Panc1 (cell line): ENCODE measurements at places on chromosomes 11 and 22.

- no peak for DNase-seq
These were observed 1.4 kb upstream of the FTH1 start for GRCh38 chr11:61968758-61969390.

- DNase-seq, result no peak
These were observed 433.3 kb upstream of the CHORDC1 start for GRCh38 chr11:90656171-90656570.

DNA sequence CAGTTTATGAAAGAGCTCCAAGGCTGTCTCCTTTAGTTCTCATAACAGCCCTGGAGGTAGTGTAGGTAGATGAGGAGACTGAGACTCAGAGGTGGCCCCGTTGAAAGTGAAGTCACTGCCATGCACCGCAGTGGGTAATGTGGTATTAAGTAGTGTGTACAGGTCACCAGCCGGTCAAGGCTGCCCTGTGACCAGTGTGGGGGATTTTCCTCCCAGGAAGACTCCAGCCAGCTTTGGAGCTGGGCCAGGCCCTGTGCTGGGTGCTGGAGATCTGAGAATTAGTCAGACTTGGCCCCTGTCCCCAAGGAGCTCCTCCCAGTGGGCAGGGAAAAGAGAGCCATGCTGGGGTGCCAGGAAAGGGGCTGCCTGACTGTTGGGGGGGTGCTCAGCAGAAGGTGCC is 5.3 kb downstream of the OMP start:
- peak; percentile 47 for DNase-seq

DNA sequence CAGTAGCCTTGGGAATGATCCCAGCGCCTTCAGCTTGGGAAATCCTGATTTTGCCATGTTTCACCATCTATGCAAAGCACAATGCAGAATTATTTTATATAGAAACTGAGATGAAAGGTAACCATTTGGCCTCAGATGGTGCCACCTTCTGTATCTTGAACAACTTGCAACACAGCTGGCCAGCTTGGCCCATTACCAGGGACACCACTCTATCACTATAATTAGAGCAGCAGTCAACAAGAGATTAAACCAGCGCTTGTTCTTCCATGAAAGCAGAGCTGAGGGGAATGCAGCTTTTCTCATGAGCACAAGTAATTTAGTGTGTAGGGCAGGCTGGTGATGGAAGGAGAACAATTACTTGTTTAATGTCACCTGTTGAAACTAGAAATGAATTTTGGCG is 6.7 kb upstream of the ZDHHC13 start:
- DNase-seq, result no peak

DNA sequence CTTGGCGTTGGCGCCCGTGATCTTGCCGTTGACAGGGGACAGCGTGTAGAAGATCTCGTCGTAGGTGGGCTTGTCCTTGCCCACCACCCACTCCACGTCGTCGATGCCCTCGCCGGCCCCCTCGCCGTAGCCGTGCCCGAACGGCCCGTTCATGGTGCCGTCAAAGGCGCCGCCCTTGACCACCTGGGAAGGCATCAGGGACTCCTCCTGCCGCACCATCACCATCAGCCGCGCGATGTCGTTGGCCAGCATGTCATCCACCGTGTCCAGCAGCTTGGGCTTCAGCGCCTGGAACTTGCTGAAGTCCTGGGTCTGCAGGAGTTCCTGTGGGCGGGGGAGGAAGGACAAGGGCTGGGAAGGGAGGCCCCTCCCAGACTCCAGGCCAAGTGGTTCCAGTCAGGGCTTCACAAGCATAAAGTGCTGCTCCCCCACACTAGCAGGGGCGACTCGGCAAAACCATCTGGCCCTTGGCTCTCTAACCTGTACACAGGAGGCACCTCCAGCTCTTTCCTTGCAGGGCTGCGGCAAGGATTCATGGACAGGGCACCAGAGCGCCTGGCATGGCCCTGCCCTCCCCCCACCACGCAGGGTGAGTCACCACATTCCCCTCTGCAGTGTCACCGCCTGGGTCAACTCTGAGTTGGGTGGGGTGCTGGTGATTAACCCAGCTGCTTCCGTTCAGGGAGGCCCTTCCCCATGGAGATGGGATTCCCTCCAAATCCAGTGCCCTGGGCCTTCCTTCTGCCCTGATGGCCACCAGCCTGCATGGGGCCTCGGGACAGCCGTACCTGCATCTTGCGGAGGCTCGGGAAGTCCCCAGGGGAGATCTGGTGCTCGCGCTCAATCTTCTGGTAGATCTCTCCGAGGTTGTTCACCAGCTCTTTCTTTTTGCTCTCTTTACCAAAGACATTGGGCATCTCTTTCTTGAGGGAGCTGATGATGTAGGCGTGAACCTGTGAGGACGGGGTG is 10.4 kb upstream of the CDC42BPG start:
- DNase-seq, result peak; percentile 95

DNA sequence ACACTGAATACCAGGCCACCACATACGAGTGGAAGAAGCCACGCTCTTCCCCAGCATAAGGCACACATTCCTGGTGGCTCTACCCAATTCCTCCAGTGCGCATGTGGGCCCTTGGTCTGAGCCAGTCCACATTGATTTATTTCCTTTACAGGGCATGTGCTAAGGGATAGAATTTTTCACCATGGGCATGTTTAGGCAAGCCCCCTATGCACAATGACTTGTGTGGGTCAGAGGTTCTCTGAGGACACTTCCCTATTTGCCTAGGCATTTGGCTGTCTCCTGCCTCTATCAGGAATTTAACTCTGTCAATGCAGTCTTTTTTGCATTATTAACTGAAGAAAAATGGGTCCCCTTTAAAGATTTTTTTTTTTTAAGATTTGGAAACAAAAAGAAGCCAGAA is 718.1 kb downstream of the NTM start:
- no peak for DNase-seq

DNA sequence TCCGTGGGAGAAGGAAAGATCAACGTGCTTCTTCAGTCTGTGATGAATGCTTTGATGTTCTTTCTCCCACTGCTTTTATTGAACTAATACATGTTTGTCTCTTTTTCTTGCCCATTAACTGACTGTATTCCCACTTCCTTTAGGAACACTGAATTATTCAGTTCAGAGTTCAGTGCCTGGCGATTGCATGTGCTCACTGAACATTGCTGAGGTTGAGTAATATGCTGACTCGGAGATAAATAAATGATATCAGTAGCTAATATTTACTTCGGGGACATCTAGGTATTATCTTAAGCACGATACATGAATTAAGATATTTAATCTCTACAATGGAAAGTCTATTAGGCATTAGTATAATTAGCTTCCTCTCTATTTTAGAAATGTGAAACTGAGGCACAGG is 102.3 kb upstream of the OR5AK2 start:
- DNase-seq, result no peak

DNA sequence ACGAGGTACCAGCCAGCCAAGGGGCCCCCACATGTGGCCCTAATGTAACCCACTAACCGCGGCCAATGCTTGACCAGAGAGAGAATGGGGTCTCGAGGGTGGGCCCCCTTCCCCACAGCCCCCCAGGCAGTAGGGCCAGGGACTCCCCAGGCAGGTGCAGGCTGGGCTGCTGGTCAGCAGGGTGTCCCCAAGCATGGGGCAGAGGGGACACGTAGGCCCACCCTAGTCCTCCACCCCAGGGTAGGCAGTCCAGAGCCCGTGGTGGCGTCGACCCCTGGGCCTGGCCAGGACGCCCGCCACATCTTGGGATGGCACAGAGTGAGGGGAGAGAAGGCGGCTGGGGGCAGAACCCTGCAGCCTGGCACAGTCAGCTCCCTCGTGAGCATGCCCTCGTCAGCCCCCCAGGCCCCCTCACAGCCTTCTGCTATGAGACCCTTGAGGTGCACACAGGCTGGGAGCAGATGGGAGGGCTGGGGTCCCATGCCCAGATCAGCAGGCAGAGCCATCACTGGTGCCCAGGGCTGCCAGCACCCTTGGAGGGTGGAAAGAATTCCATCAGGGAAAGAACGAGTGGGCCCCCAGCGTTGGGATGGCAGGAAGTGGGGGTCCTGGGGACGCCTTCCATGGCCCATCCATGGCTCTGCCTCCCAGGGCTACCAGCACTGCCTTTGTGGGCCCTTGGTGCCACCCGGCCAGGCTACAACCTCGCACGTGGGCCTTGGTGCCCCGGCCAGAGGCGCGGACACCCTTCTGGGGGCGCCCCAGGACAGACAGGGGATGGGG is 6.1 kb downstream of the TNNT3 start:
- no peak for DNase-seq

DNA sequence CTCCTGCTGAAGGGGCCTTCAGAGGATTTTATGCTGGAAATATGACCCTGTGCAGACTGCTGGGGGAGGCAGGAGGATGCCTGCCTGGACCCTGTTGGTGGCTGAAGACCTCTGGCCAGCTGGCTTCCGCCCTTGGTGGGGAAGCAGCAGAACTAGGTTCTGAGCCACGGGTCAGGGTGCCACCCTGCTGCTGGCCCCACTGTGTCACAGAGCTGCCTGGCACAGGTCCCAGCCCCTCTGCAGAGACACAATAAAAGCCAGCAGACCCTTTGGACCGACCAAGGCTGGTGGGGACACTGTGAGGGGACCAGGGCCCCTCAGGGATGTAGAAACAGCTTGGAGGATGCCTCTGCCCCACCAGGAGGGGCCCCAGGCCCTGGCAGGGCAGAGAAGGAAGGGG is 6.9 kb upstream of the SREBF2 start:
- DNase-seq, result no peak

- DNase-seq, result no peak
These were observed 8.3 kb downstream of the MRPL17 start for GRCh38 chr11:6674862-6675261.

DNA sequence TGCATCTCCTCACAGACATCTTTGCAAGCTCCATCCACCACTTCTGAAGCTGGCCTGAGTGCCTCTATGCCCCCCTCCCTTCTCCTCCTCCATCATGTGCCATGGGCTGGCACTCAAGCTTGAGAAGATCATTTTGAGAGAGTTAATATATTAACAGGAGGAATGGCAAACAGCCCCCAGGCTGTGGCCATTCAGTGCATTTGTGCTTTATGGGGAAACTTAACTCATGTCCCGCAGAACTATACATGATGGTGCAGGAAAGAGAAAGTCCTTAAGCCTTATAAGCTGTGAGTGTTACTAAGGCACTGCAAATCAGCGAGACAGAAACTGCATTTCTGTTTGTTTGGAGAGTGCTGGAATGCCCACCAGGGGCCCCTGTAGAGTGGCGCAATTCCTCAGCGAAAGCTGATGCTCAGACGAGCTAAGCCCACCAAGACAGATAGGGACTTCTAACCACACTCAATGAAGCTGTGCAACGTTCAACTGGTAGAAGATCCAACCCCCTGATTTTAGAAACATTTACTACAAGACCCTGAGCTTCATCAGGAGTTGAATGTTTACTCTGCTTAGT is 26.8 kb upstream of the PHLDA2 start:
- no peak for DNase-seq

- no peak for DNase-seq
These were observed 48.3 kb upstream of the BIRC3 start for GRCh38 chr11:102268985-102269470.

DNA sequence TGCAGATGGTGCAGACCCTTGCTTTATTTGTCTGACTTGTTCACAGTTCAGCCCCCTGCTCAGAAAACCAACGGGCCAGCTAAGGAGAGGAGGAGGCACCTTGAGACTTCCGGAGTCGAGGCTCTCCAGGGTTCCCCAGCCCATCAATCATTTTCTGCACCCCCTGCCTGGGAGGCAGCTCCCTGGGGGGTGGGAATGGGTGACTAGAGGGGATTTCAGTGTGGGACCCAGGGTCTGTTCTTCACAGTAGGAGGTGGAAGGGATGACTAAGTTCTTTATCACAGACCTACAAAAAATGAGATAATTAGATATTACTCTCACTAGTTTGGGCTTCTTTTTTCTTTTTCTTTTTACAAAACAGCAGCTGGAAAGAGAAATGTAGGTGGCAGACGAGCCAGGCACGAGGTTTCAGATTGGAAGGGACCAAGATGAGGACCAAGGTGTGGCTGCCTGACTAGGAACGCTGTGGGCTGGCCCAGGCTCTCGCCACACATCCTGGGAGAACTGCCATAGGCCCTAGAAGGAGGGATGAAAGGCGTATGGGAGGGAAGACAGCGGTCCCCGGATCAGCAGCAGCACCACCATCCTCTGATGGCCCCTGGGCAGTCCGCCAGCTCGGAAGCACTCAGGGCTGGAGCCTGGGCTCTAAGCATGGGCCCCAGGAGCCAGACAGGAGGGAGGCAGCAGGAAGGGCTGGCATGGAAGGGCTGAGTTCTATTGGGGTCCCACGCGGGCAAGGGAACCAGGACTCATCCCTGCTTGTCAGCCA is 14.2 kb downstream of the TXN2 start:
- no peak for DNase-seq

DNA sequence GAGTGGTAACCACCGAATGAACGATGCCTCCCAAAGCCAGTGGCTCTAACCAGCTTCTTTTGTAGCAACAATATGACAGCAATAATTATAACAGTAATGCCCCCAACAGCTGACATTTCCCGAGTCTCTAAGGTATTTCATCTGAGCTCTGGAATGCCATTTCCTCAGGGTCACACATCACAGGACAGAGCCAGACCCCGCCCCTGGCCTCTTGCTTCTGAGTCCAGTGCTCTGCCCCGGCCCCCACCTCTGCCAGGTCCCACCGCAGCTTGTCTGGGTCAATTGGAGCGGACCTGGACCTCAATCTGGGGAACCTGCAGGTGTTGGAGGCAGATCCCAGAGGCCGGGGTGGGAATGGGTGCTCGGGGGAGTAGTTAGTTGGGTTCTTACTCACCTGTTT is 63.8 kb downstream of the IGLL1 start:
- no peak for DNase-seq

GRCh38 chr22:23147617-23148387 is 2.5 kb downstream of the RAB36 start:
- DNase-seq, result no peak

DNA sequence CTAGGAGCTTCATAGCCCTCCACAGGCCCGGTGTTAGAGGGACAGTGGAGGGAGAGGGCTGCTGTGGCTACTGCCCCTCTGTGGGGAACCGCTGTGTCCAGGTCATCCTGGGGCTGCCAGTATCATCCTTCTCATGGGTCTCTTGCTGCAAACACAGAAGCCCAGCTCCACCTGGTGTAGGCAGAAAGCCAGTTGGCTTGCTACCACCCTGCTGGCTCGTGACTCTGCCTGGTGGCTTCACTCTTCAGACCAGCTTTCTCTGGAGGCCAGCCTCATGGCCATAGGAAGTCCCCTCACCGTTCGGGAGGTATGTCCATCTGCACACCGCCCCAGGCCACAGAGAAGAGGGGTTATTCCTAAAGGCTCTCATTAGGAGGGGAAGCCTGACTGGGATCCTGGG is 19.4 kb upstream of the SUSD2 start:
- no peak for DNase-seq

GRCh38 chr11:19281555-19281954 is 40.8 kb upstream of the E2F8 start:
- no peak for DNase-seq

GRCh38 chr11:45149483-45150056 is 3.1 kb downstream of the PRDM11 start:
- DNase-seq, result no peak

GRCh38 chr22:19823191-19823901 is 31.3 kb downstream of the GNB1L start:
- no peak for DNase-seq
